RKO (cell line): ENCODE measurements at places on chromosomes 1 and 21.

DNA sequence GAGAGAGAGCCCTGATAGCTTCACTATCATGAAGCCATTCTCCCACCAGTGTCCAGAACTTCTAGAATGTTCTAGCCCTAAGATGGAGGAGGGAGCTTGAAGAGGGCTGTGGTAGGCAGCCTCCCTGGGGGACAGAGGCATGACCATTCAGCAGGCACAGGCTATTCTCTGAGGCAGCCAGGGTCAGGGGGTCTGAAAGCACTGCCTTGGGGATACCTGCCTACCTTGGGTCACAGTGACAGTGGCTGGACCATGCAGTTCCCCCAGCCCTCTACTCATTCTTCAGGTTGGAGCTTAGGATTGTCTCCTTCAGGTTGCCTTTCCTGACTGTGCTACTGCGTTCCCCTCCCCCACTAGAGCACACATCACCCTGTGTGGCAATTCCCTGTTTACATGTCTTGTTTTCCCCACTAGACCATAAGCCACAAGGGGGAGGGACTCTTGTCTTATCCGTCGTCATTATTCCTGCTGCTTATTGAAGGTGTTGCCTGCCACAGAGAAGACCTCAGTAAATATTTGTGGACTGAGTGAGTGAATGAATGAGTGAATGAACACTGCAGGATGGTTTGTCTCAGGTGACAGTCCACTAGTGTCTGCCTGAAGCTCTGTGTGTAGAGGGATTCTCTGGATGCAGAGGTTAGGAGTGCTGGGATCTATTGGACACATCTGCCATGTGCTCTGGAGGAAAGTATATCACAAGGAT, 5.2 kb downstream of the ZDHHC18 start:
- no peak for DNase-seq

- no peak for DNase-seq
Observed at GRCh38 chr1:72283307-72284083, 1.2 kb upstream of the NEGR1 start.

- peak; percentile 47 for DNase-seq
Observed at GRCh38 chr1:198373376-198373775, 167.1 kb downstream of the ATP6V1G3 start.

- DNase-seq: no peak
Observed at GRCh38 chr1:53062708-53063591, 937 bp downstream of the PODN start.

GRCh38 chr1:175155936-175156335, 36.6 kb downstream of the KIAA0040 start:
- no peak for DNase-seq

DNA sequence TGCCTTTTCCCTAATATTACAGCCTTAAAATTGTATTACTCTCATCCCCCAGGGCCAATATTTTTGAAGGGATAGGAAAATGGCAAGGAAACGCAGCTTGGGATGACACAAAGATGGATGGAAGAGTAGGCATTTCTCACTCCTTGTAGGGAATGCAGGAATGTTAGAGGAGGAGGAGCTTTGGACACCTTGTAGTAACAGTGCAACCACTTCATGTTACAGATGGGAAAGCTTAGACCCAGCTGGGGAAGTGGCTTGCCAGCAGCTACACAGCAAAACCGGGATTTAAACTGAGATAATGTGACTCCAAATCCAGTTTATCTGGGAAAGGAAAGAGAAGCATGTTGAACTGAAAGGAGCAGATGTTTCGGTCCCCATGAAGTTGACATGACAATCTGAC, 473.7 kb upstream of the DAB1 start:
- no peak for DNase-seq

DNA sequence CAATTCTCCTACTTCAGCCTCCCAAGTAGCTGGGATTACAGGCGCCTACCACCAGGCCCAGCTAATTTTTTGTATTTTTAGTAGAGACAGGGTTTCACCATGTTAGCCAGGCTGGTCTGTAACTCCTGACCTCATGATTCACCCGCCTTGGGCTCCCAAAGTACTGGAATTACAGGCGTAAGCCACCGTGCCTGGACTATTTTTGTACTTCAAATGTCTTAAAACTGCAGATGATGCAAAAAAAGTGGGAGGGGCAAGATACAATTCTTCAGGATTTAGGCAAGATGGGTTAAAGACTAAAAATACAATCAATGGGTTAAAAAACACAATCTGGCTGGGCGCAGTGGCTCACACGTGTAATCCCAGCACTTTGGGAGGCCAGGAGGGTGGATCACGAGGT, 4.7 kb downstream of the SCAF4 start:
- DNase-seq: no peak
